ENCODE measurements at places on chromosomes 13 and 19.

DNA sequence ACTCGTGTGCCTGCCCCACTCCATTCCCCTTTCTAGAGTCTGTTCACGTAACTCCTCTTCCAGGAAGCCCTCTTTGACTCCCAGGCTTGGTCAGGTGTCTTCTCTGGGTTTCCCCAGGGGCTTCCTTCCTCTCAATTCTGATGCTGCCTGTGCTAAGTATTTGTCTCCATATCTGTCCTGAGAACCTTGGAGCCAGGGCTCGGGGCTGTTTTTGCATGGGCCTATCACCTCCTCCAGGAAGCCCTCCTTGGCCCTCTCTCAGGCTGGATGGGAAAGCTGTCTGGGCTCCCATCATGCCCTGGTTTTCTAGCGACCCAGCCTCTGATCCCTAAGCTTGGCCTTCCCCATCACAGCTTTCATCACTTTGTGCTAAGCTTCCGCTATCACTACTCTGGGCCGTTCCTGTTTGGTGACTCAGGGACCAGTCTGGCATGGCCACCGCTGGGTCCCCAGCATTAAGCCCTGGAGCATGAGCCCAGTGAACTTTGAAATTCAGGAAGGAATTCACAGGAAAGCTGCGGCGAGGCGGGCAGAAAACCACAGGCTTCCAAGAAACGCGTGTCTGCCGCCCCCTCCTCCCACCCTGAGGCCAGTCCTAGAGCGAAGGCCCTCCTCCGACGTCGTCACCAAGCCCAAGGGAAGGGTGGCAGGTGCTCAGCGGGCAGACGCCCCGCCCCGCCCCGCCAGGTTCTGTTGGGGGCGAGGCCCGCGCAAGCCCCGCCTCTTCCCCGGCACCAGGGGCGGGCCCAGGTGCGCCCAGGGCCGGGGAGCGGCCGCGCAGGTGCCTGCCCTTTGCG, 486 bp upstream of the SPINT2 start:
- no peak for DNase-seq

DNA sequence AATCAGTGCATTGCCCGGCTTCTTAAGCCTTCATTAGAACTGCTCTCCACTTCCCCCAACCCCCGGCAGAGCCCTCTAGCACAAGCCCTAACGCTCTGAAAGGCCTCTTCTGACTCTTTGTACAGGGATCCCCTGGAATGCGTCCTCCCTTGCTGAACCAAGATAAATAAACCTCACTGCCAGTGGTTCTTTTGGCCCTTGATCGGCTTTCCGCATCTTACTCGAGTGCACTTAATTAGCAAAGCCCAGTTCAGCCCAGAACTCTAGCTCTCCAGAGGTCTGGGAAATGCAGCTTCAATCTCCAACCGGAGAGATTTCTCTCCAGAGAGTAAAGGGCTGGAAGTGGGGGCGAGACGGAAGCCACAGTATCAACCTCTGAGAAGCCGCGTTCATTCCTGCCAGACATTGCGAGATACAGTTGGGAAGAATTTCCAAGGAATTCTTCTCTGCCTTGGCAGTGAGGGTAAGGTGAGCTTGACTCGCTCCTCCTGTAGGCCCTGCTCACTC, 8.7 kb upstream of the ZNF444 start:
- no peak for DNase-seq

- no peak for DNase-seq
Observed at GRCh38 chr19:32017176-32017953, 328.0 kb upstream of the ZNF507 start.

DNA sequence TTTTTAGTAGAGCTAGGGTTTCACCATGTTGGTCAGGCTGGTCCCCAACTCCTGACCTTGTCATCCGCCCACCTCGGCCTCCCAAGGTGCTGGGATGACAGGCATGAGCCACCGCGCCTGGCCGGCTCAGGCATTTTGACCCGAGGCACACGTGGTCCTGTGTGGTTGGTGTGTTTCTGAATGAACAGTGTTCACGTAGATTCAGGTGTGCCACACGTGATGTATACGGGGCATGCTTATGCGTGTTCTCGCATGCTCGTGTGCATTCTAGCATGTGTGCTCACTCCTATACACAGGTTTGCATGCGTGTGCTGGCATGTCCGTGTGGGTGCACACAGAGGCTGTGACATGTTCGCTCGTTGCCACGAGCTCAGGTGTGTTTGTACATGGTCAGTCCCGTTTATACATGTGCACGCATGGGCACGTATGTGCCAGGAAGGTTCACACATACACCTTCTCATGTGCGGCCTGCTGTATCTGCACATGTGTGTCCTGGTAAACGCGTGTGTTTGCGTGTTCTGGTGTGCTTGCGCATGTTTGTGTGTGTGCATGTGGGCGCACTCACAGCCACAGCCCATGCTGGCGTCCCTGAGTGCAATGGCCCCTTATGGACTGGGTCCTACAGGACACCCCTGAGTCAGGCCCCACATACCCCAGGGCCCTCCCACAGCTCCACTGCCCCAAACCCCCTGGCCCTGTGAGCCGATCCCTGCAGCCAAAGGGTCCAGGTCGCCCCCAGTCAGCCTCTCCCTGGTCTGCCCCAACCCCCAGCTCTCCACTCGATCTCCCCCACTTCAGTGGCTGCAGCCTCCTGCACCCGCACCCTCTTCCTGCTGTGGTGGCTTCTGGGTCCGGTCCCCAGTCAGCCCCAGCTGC, 20.6 kb upstream of the TCF3 start:
- no peak for DNase-seq

GRCh38 chr19:54196536-54196935, 4.1 kb upstream of the RPS9 start:
- no peak for DNase-seq

DNA sequence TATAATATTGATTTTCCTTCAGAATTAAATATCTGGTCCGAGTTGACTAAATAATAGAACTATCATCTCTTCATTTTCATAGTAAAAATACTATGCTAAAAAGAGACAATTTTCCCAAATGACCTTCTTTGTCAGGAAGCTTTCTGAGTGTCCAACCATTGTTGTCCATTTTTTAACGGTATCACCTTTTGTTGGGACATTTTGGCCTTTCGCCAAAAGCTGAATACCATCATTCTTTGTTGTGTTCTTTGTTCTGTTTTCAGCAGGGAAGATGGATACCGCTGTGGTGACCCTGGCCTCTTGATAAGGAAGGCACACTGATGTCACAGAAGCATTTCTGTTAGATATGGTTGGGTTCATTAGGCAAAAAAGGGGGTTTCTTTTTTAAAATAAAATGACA, 654.4 kb upstream of the GPC6 start:
- no peak for DNase-seq

- no peak for DNase-seq
Observed at GRCh38 chr19:45499196-45500180, 1.2 kb downstream of the PPM1N start.

GRCh38 chr13:99190147-99190985, 10.3 kb upstream of the UBAC2 start:
- no peak for DNase-seq

GRCh38 chr13:33940256-33940655, 122.3 kb downstream of the RFC3 start:
- no peak for DNase-seq

GRCh38 chr13:79678100-79678499, 197.1 kb downstream of the NDFIP2 start:
- DNase-seq, result no peak

DNA sequence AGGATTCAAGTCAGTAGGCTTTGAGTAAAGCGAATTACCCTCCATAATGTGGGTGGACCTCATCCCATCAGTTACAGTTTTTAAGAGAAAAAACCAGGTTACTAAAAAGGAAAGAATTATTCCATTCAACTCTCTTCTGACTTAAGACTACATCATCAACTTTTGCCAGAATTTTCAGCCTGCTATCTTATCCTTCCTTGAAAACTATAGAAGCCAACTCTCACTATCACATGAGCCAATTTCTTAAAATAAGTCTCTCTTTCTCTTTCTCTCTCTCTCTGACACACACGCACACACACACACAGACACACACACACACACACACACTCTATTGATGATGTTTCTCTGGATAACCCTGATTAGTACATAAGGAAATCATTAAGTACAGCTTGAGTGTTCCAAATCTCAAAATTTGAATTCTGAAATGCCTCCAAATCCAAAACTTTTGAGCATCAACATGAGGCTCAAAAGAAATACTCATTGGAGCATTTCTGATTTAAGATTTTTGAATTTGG, 217.0 kb upstream of the PRR20A start:
- DNase-seq, result no peak

GRCh38 chr13:48892053-48892687, 83.5 kb upstream of the FNDC3A start:
- no peak for DNase-seq

GRCh38 chr13:78197231-78197630, 278.6 kb upstream of the EDNRB start:
- DNase-seq, result no peak

- DNase-seq, result no peak
Observed at GRCh38 chr19:21202865-21203494, 61.1 kb downstream of the ZNF431 start.

GRCh38 chr13:92721620-92722019, 505.0 kb upstream of the GPC6 start:
- DNase-seq, result no peak

DNA sequence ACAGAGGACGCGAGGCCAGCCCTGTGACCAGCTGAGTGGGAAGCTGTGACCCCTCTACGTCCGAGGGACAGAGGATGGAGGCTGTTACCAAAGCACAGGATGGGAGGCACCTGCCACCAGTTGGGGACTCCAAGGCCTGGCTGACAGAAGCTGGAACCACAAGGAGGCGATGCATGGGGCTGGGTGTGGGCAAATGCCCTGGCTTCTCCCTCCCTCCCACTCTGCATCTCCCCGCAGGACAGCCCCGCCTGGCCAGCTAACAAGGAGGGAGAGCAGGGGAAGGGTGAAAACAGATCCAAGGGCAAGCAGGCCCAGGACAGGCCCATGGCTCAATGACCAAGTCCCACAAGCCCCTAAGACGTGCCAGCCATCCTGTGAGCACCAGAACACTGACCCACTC, 28.6 kb downstream of the AKT2 start:
- DNase-seq, result no peak

GRCh38 chr19:4322942-4323665, 15.5 kb downstream of the STAP2 start:
- DNase-seq, result no peak

DNA sequence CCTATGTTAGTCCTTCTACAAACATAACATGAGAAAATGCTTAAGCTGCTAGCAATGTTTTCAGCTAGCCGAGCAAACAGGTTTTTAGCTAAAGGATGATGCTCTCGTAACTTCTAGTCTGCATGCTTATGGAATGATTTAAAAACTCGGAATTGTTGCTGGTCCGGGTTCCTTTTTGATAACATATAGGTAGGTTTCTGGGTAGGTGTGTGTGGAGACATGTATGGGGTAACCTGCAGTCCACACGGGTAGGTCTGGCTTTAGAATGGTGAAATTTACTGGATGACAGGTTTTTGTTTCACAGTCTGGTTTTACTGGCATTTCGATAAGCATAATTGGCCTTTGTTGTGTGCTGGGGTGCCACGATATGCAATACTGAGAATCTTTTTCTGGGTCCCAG, 4.4 kb downstream of the ZNF813 start:
- no peak for DNase-seq

DNA sequence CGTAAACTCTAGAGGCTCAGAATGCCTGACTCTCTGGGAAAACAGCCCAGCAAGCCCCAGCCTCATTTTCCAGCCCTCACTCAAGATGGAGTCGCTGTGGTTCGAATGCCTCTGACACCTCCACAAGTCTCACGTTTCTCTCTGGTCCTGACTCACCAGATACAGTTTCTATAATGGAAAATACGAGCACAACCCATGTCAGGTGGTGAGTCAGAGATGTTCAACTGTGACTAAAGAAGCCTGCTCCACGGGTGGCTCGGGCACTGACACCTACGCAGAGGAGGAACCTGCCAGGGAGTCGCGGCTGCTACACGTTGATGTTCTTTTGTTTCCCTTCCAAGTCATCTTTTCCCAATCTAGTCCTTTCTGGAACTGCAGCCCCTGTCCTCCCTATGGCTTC, 87.1 kb upstream of the STK24 start:
- peak; percentile 13 for DNase-seq

DNA sequence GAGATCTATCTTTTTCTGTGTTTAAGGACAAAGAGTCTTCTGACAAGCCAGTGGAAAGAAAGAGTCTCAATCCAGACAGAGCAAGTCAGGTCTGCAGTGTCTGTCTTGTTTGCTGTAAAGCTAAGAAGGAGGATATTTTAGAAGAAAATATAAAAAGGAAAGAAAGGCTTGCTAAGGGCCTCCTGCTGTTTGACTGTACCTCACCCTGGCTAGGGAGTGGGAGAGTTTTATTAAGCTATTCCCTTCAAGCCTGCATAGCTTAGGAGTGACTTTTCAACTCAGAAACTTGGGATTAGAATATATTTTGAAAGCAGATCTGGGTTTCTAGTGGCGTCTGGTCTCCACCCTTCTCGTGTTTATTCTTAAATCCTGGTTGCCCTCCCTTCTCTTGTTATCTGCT, 460.0 kb downstream of the COG6 start:
- no peak for DNase-seq

DNA sequence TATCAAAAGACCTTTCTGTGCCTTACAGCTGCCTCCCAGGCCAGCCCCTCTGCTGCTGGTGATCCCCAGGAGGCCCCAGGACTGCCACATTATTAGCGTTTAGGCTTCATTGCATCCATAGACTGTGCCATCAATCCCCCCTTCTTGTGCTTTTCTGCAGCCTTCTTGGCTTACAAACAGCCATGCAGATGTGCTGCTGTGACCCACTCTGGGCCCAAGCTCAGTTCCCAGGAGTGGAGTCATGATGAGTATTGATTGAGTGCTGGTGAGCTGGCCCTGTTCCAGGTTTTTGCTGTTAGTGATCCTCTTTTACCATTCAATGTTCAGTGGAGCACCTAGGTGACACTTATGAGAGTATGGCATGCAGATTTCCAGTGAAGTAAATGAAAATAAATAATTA, 59.9 kb upstream of the SLAIN1 start:
- no peak for DNase-seq

DNA sequence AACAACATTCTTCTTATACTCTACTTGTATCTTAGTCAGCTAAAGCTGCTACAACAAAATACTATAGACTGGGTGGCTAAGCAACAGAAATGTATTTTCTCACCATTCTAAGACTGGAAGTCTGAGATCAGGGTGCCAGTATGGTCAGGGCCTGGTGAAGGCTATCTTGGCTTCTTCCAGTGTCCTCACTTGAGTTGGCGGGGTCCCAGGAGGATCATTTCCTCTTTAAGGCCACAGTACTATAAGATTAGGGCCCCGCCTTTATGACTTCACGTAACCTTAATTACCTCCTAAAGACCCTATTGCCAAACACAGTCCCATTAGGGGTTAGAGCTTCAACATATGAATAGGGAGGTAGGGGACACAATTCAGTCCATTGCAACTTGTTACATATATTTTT, 30.7 kb upstream of the DOCK9 start:
- no peak for DNase-seq

- DNase-seq, result no peak
Observed at GRCh38 chr19:2034729-2035589, 16.1 kb downstream of the MKNK2 start.

- no peak for DNase-seq
Observed at GRCh38 chr13:95124959-95125358, 176.3 kb downstream of the ABCC4 start.

- DNase-seq, result no peak
Observed at GRCh38 chr13:21328836-21329477, 130.1 kb downstream of the ZDHHC20 start.
